Breast epithelium (tissue), 4 donors: ENCODE measurements at places on chromosomes 16 and 17. TPM values are rescaled to one million over a fixed set of nuclear protein-coding genes. Genes with fewer than 3 reads are reported as not detected.

Gene OR3A3
- not detected for total RNA-seq

Gene SLC5A11
- total RNA-seq, result 0.16 TPM

DNA sequence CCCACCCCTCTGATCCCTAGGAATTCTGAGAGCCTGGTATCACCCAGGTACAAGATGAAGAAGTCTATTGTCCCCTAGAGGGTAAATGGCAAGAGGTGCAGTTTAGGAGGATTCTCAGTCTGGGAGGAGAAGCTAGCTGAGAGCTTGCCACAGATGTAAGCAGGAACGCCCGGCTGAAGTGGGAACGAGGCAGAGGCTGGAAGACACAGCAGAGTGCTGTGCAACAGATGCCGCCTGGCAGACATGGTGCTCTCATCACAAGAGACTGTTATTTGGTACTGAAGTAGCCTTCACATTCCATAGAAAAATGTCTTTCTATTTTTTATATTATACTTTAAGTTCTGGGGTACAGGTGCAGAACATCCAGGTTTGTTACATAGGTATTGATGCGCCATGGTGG, 20.3 kb upstream of the KRT20 start:
- H3K27me3 ChIP-seq, result no peaks in the 10 kb centered on the region
- no peaks in the 10 kb centered on the region for H3K4me1 ChIP-seq
- H3K27ac ChIP-seq, result no peak overlapping the region
- H3K36me3 ChIP-seq, result no peaks in the 10 kb centered on the region
- no peak overlapping the region for H3K4me3 ChIP-seq

DNA sequence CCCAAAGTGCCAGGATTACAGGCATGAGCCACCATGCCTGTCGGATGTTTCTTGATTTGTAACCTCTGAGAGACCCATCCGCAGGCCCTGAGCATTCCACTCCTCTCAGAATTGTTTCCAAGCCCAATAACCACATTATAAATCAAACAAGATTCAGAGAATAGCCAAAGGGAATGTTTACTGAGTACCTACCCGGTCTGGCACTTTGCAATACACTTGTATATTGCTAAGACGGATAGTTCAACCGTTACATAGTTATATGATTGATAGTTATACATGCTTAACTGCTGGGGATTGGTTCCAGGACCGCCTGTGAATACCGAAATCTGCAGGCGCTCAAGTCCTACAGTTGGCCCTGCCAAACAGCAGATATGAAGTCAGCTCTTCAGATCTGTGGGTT, 3.0 kb upstream of the KAT8 start:
- H3K4me1 ChIP-seq, result no peaks in the 10 kb centered on the region
- no peak overlapping the region for H3K4me3 ChIP-seq
- H3K27me3 ChIP-seq, result no peaks in the 10 kb centered on the region
- H3K36me3 ChIP-seq, result peaks cover 4% of the 10 kb centered on the region
- DNase-seq, result no peak

GRCh38 chr17:32285746-32286517, 20.3 kb downstream of the RHBDL3 start:
- no peak overlapping the region for H3K27ac ChIP-seq
- H3K36me3 ChIP-seq, result no peaks in the 10 kb centered on the region
- H3K27me3 ChIP-seq, result no peaks in the 10 kb centered on the region
- no peak overlapping the region for H3K4me3 ChIP-seq

DNA sequence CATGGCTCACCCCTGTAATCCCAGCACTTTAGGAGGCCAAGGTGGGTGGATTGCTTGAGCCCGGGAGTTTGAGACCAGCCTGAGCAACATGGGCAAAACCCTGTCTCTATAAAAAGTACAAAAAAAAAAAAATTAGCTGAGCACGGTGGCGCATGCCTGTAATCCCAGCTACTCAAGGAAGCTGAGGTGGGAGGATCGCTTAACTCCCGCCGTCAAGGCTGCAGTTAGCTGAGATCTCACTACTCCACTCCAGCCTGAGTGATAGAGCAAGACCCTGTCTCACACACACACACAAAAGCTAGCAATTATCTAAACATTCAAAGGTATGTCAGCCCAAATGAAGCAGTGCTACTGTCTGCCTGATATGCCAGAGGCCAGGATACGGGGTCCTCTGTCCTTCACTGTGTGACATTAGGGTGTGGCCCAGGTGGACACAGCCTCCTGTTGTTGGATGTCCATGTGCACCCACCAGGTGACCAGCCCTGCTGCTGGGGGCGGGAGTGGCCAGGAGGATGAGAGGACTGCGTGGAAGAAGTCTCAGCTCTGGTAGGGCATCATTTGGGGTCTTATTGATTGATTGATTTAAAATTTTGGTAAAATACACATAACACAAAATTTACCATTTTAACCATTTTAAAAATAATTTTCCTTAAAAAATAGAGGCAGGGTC, 3.9 kb downstream of the NLRC3 start:
- no peak overlapping the region for H3K4me3 ChIP-seq
- no peaks in the 10 kb centered on the region for H3K4me1 ChIP-seq
- DNase-seq, result no peak
- H3K27me3 ChIP-seq, result no peaks in the 10 kb centered on the region
- no peaks in the 10 kb centered on the region for H3K36me3 ChIP-seq

DNA sequence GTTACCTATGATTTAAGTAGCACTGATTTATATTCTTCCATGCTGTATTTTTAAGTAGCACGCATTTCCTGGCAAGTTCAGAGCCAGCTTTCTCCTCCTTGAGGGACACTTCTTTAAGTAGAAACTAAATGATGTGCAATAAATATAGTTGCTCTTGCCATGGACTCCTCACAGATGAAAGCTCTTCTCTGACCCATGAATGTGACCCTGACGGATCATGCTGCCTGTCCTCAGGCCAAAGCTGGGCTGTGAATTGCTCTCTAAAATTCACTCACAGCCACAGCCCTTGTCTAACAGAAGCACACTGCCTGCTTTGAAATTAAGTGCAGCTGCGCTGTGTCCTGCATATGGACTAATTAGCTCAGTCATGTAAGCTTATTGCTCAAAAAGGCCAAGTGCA, 438.8 kb downstream of the PMP22 start:
- no peaks in the 10 kb centered on the region for H3K27me3 ChIP-seq
- no peak overlapping the region for H3K4me3 ChIP-seq
- no peak for DNase-seq
- H3K27ac ChIP-seq, result no peak overlapping the region
- H3K4me1 ChIP-seq, result no peaks in the 10 kb centered on the region
